ENCODE measurements at places on chromosomes 12 and 14.

GRCh38 chr12:114817571-114818425 lies 133.8 kb upstream of the TBX3 start:
- DNase-seq, result no peak

- DNase-seq, result no peak
Measured at GRCh38 chr14:48323665-48324064, 648.3 kb upstream of the MDGA2 start.

DNA sequence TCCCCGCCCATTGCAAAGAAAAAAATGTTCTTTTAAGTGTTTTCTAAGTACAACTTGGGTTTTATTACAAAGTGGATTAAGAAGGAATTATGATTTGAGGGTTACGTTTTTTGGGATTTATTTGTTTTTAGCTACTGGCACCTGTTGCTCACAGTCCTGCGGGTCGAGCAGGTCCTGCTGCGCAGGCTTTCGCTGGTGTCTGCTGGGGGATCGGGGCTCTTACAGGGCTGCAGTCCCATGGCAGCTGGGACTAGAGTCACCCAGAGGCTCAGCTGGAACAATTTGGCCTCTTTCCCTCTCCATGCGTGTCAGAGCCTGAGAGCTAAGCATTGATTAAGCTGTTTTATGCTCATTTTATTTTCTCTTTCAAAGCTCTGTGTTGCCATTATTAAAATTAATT lies 55.6 kb upstream of the DYNC1H1 start:
- no peak for DNase-seq

- DNase-seq, result no peak
Measured at GRCh38 chr14:86989285-86989684, 1003.7 kb downstream of the GALC start.
